GM23248 (cell line): ENCODE measurements at places on chromosomes 1 and 21.

DNA sequence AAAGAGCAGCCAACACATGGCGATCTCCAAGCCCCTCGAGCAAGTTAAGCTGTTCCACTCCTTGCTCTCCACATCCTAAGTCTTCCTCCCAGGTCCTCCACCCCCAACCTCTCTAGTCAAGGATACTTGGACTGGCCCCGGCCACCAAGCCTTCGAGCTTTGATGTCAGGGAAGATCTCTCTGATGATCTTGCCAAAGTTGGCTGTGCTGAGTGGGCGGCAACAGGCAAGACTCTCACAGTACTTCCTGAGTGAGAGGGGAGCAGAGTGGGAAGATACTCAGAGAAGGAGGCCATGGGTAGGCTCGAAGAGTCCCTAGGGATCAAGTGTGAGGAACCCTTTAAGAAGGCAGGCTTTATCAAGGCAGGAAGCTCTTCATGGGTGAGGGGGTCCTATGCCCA, 2.8 kb downstream of the RFX5 start:
- 0 out of 2 replicates have a peak, but pooled peaks cover 10% of the 10 kb centered on the region for H3K4me1 ChIP-seq
- no peaks in the 10 kb centered on the region for H3K27me3 ChIP-seq
- H3K36me3 ChIP-seq: no peaks in the 10 kb centered on the region
- no peak overlapping the region for H3K4me3 ChIP-seq

DNA sequence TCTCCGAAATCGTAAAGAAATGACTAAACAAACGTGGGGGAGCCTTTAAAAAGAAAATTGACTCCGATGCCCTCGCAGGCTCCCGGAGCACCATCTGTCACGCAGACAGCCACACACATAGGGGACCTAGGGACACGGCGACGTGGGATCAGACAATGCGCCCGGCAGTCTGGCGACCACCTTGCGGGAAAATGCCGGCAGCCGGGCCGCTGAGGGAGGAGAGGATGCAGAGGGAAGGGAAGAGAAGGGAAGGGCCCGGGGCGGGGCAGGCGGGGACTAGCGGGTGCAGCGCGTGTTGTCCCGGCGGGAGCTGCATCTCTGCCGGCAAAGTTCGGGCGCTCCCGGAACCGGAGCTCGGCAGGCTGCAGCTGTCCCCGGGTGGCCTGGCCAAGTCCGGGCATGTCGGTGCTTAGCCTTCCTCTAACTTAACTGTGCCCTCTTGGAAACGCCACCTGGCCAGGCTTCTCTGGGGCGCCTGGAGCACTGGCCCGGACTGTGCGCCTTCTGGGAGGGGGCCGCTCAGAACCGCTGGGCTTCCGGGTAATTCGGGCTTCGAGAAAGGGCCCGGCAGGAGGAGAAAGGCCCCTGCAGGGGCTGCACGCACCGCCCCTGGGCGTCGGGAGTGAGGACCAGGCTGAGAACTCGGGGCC, 1.8 kb downstream of the NHLH2 start:
- peak overlapping the region; percentile 51 for H3K4me3 ChIP-seq
- DNase-seq: peak; percentile 59
- H3K4me1 ChIP-seq: no peaks in the 10 kb centered on the region
- no peaks in the 10 kb centered on the region for H3K36me3 ChIP-seq
- no peak overlapping the region for H3K27ac ChIP-seq

GRCh38 chr21:42583477-42584295, 69.7 kb upstream of the PDE9A start:
- H3K4me1 ChIP-seq: no peaks in the 10 kb centered on the region
- no peak for DNase-seq
- no peaks in the 10 kb centered on the region for H3K27me3 ChIP-seq
- H3K36me3 ChIP-seq: no peaks in the 10 kb centered on the region
- H3K4me3 ChIP-seq: no peak overlapping the region
- no peak overlapping the region for H3K27ac ChIP-seq

- DNase-seq: peak; percentile 39
- no peaks in the 10 kb centered on the region for H3K27me3 ChIP-seq
- H3K27ac ChIP-seq: peak overlapping the region; percentile 86
- peaks cover 10% of the 10 kb centered on the region for H3K36me3 ChIP-seq
- H3K4me3 ChIP-seq: peak overlapping the region; percentile 93
- H3K4me1 ChIP-seq: peaks cover 32% of the 10 kb centered on the region
Observed at GRCh38 chr1:246564839-246565750, 966 bp downstream of the TFB2M start.

GRCh38 chr1:231523816-231524215, 4.7 kb upstream of the TSNAX start:
- H3K4me3 ChIP-seq: no peak overlapping the region
- no peaks in the 10 kb centered on the region for H3K27me3 ChIP-seq
- no peaks in the 10 kb centered on the region for H3K36me3 ChIP-seq
- no peak overlapping the region for H3K27ac ChIP-seq
- no peak for DNase-seq

- H3K4me1 ChIP-seq: peaks cover 4% of the 10 kb centered on the region; the same call in 1 of the 2 replicates
- peak; percentile 49 for DNase-seq
- H3K4me3 ChIP-seq: peak overlapping the region; percentile 99
Observed at GRCh38 chr1:160030657-160031364, 979 bp downstream of the PIGM start.

DNA sequence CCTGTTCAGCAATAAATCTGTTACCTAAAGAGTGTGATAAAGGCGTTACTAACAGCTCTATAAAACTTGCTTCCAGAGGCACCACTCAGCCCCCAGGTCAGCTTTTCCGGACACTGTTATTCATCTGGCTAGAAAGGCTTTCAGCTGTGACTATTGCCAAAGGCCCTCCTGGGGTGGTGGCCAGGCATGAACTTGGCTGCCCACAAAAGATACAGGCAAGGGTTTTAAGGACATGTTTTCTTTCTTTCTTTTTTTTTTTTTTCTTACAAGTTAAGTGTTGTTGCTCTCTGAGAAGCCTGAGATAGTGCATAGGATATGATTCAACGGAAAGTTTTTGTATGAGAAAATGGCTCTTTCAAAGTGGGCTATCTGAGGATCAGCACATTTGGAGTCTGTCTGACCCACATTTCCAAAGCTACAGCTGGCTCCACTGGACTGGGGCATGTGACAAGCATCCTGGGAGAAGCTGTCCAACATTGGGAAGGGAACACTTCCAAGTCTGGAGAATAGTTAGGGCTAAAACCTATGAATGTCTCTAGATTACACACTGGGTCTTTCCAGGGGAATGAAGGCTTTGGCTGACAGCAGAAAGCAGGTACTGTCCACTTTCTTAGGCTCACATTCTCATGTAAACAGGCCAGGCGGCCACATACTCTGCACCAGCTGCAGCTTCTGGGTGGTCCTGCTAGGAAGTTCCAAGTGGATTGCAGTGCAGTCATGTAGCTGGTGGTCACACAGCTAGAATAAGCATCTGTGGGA, 639.7 kb downstream of the LMO4 start:
- H3K4me1 ChIP-seq: peaks cover 30% of the 10 kb centered on the region
- H3K36me3 ChIP-seq: no peaks in the 10 kb centered on the region
- H3K27me3 ChIP-seq: no peaks in the 10 kb centered on the region
- DNase-seq: peak; percentile 80
- H3K4me3 ChIP-seq: peak overlapping the region; percentile 10; the same call in 1 of the 2 replicates

- peak overlapping the region; percentile 32 for H3K4me3 ChIP-seq
- peak overlapping the region; percentile 17; the same call in 1 of the 2 replicates for H3K27ac ChIP-seq
- no peaks in the 10 kb centered on the region for H3K36me3 ChIP-seq
- peaks cover 4% of the 10 kb centered on the region for H3K4me1 ChIP-seq
Observed at GRCh38 chr1:89552471-89553081, 27.9 kb downstream of the LRRC8B start.
